ENCODE measurements at places on chromosomes 16 and 17. TPM values are rescaled to one million over a fixed set of nuclear protein-coding genes. Genes with fewer than 3 reads are reported as not detected.

Gene DRC7
- total RNA-seq = under 0.01 TPM

Gene PKMYT1
- 0.26 TPM for total RNA-seq

Gene IKZF3
- total RNA-seq = not detected

Gene AP1G1
- 45.7 TPM for total RNA-seq

Gene ITGAE
- total RNA-seq = 15.9 TPM

Gene PLLP
- total RNA-seq = not detected

Gene MRPL27
- 43.4 TPM for total RNA-seq

Gene PRRT2
- total RNA-seq = 2.1 TPM

GRCh38 chr17:4744999-4745969 lies 5.6 kb upstream of the CXCL16 start:
- no peak overlapping the region for H3K4me3 ChIP-seq
- DNase-seq = no peak
- H3K27ac ChIP-seq = no peak overlapping the region
- H3K27me3 ChIP-seq = peaks cover 23% of the 10 kb centered on the region

DNA sequence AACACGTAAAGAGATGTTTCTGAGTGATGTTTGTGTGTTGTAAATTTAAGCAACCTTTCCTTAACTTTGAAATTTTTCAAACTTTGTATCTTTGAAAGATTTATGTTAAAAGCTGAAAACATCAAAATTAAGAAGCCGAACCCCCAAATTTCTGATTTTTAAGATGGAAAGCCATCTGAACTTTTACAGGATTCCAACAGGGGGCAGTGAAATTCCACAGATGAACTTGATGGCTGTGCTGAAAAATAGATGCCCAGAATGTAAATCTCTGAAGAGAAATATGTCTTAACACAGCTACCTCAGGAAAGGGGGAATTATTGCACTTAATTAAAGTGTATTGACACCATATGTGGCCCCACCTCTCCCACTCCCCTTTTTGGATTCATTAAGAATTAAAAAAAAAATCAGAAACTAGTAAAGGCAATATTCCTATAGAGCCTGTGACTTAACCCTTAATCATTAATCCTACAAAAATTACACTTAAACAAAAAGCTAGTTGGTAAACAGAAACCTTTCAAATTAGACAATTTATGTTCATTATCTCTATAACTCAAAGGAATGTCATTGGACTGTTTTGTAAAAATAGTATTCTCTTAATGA lies 597.9 kb downstream of the KCNJ2 start:
- DNase-seq = peak; percentile 33
- no peaks in the 10 kb centered on the region for H3K4me1 ChIP-seq
- H3K27ac ChIP-seq = no peak overlapping the region
- no peak overlapping the region for H3K4me3 ChIP-seq
- no peaks in the 10 kb centered on the region for H3K36me3 ChIP-seq
- no peaks in the 10 kb centered on the region for H3K27me3 ChIP-seq

- no peaks in the 10 kb centered on the region for H3K27me3 ChIP-seq
- no peak for DNase-seq
- H3K4me1 ChIP-seq = no peaks in the 10 kb centered on the region
- H3K4me3 ChIP-seq = no peak overlapping the region
These were observed 378.9 kb upstream of the CA10 start for GRCh38 chr17:52537421-52537820.

- H3K4me1 ChIP-seq = no peaks in the 10 kb centered on the region
- H3K27me3 ChIP-seq = no peaks in the 10 kb centered on the region
- H3K36me3 ChIP-seq = no peaks in the 10 kb centered on the region
- H3K27ac ChIP-seq = no peak overlapping the region
- no peak overlapping the region for H3K4me3 ChIP-seq
These were observed 48.6 kb downstream of the FTO start for GRCh38 chr16:53752560-53752959.

- no peak overlapping the region for H3K27ac ChIP-seq
- peak; percentile 76 for DNase-seq
- H3K4me3 ChIP-seq = no peak overlapping the region
- H3K4me1 ChIP-seq = peaks cover 3% of the 10 kb centered on the region
- H3K27me3 ChIP-seq = no peaks in the 10 kb centered on the region
These were observed 54.2 kb upstream of the SEC14L1 start for GRCh38 chr17:77086433-77087010.

DNA sequence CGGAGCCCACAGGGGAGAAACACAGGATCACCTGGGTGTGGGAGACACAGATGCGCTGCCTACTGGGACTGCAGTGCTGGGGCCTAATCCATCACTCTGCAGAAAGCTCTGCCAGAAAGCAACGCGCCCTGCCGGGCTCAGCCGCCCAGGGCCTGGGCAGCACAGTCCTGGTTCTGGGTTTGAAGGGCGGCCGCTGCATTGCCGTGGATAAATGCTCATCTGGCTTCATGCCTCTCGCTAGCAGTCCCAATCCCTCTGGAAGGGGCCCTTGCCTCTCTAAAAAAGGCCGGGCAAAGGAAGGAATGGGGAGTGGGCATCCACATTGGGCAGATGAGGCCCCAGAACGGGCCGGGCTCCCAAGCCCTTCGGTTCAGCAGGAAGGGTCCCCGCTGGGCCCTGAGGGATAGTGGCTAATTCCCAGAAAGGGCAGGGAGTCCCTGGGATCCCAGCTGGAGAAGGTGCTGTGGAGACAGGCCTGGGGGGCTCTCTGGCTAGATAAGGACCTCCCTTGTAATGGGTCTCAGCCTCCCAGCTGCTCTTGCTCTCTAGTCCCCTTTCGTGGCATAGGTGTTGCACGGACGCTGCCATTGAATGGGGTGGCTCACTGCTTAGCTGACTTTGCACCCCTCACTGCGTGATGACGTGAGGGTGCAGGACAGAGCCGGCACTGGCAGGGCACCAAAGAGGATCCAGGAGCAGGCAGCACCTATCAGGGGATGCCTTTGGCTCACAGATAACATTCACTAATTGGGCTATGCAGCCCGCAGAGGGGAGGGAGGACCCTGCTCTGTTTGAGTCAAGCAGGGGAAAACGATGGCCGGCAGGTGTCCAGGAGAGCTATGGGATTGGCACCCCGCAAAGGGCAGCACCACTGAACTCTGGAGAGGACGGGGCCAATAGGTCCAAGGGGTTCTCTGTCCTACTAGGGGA lies 88.6 kb downstream of the PGS1 start:
- H3K4me3 ChIP-seq = no peak overlapping the region
- DNase-seq = no peak
- H3K36me3 ChIP-seq = no peaks in the 10 kb centered on the region
- no peaks in the 10 kb centered on the region for H3K4me1 ChIP-seq
- H3K27ac ChIP-seq = no peak overlapping the region

GRCh38 chr16:48350736-48351135 lies 34.5 kb downstream of the SIAH1 start:
- H3K27ac ChIP-seq = no peak overlapping the region
- peaks cover 15% of the 10 kb centered on the region for H3K36me3 ChIP-seq
- no peak for DNase-seq

GRCh38 chr16:2852003-2852730 lies 5.8 kb downstream of the PRSS22 start:
- H3K36me3 ChIP-seq = no peaks in the 10 kb centered on the region
- no peak overlapping the region for H3K4me3 ChIP-seq
- H3K4me1 ChIP-seq = no peaks in the 10 kb centered on the region
- H3K27ac ChIP-seq = no peak overlapping the region
- peaks cover 5% of the 10 kb centered on the region for H3K27me3 ChIP-seq

DNA sequence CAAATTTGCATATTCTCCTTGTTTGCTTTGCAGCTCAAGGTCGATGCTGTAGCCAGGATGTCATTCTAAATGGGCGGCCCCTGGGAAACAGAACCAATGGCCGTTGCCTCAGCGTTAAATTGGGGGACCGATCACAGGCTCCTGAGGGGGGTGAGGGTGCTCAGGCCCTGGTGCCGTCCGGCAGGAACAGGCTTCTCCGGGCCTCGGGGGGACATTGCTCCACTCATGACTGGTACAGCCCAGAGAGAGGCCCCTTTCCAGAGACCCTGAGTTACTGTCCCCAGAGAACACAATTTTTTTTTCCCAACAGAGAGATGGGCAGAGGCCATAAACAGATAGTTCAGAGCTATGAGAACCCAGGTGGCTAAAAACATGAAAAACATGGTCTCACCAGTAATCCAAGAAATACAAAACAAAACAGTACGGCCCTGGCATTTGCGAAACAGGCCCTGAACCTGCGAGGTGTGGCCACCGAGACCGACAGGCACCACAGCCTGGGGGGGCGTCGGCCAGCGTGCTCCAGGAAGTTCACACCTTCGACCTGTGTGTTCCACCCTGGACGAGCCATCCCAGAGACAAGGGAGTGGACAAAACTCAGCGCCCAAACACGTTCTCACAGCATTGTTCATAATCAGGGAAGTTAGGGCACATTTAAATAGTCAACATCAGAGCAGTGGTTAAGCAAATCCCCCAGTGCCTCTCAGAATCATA lies 82.8 kb downstream of the METRNL start:
- no peak for DNase-seq
- no peak overlapping the region for H3K4me3 ChIP-seq
- no peaks in the 10 kb centered on the region for H3K36me3 ChIP-seq
- H3K4me1 ChIP-seq = peaks cover 8% of the 10 kb centered on the region
- H3K27ac ChIP-seq = no peak overlapping the region

DNA sequence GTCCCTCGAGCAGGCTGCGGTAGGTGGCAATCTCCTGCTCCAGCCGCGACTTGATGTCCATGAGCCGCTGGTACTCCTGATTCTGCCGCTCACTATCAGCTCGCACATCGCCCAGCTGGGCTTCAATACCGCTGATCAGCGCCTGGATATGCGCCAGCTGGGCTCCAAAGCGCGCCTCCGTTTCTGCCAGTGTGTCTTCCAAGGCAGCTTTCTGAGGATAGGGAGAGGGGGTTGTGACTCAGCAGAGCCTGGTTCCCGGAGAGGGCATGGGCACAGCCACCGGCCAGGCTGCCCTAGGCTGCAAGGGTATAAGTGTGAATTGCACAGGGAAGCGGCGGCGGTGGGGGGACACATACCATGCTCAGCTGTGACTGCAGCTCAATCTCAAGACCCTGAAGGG lies 4.3 kb downstream of the KRT19 start:
- H3K4me1 ChIP-seq = peaks cover 11% of the 10 kb centered on the region
- H3K27ac ChIP-seq = no peak overlapping the region
- no peak for DNase-seq
- no peaks in the 10 kb centered on the region for H3K36me3 ChIP-seq
- no peak overlapping the region for H3K4me3 ChIP-seq

GRCh38 chr16:87968541-87968940 lies 17.3 kb downstream of the BANP start:
- H3K4me1 ChIP-seq = peaks cover 10% of the 10 kb centered on the region
- no peak overlapping the region for H3K4me3 ChIP-seq
- no peaks in the 10 kb centered on the region for H3K36me3 ChIP-seq
- peak overlapping the region; percentile 49 for H3K27ac ChIP-seq
- DNase-seq = peak; percentile 58

- peaks cover 8% of the 10 kb centered on the region for H3K36me3 ChIP-seq
- H3K27me3 ChIP-seq = no peaks in the 10 kb centered on the region
- peak overlapping the region; percentile 90 for H3K27ac ChIP-seq
- H3K4me1 ChIP-seq = peaks cover 23% of the 10 kb centered on the region
- H3K4me3 ChIP-seq = peak overlapping the region; percentile 96
These were observed 804 bp downstream of the ATP6V0C start for GRCh38 chr16:2514333-2515179.

DNA sequence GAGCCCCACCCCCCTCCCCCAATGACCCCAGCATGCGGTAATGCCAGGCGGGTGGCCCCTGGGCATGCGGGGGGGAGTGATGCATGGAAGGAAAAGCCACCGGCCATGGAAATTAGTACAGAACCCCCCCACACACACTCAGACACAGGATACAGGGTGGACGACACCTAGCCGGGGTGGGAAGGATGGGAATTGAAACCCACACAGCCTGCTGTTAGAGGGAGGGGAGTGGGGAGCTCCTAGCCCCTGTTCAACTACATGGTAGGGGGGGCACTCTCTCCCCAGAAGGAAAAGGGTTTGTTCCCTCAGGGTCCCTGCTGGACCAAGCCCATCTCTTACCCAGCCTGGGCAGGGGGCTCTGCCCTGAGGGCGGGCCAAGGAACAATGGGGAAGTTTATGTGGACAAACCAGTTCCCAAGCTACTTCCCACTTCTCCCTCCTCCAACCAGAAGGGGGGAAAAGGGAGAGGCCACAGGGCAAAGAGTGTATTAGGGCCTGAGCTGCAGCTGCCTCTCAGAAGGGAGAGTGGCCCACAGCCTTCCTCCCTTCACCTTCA lies 5.2 kb downstream of the TMUB2 start:
- no peak overlapping the region for H3K4me3 ChIP-seq
- peaks cover 9% of the 10 kb centered on the region for H3K4me1 ChIP-seq
- H3K27me3 ChIP-seq = no peaks in the 10 kb centered on the region
- no peak overlapping the region for H3K27ac ChIP-seq

GRCh38 chr17:21476867-21477266 lies 100.7 kb downstream of the KCNJ12 start:
- no peak for DNase-seq
- H3K27ac ChIP-seq = no peak overlapping the region
- H3K4me1 ChIP-seq = no peaks in the 10 kb centered on the region
- H3K4me3 ChIP-seq = no peak overlapping the region
- peaks cover 5% of the 10 kb centered on the region for H3K27me3 ChIP-seq

DNA sequence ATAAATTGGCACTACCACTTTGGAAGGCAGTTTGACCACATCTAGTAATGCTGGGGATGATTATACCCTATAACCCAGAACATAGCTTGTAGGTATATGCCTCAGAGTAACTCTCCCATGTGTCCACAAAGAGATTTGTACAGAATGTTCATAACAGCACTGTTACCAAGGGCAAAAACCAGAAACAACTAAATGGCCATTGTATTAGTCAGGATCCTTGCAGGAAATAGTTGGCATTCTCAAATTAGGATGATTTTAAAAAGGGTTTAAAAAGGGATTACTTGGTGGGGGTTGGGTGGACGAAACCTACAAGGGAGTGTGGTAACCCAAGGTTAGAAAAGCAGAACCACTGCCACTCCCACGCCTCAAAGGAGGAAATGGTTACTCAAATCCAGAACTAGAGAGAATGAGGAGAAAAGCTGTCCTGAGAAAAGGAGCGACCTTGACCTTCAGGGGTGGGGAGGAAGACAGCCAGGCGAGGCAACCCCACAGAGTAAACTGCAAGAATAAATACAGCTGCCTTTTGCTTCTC lies 2.1 kb downstream of the CPPED1 start:
- peak overlapping the region; percentile 22 for H3K4me3 ChIP-seq
- peaks cover 8% of the 10 kb centered on the region for H3K4me1 ChIP-seq
- no peaks in the 10 kb centered on the region for H3K27me3 ChIP-seq

DNA sequence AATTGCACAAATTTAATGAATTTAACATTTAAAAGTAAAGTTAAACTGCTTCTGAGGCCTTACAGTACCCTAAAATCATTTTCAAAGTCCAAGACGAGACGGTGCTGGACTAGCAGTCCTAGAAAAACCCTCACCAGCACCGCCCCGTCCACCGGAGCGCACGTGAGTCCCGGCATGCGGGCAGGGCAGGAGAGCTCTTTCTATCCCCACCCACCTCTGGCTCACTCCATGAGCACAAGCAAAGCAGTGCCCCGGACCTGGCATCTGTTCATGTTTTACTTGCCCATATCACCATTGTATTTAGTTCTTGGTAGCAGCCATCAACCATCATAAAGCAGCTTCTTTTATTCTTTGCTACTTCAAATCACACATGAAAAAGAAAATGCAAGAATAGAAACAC lies 41.7 kb downstream of the ANKRD11 start:
- H3K36me3 ChIP-seq = no peaks in the 10 kb centered on the region
- no peaks in the 10 kb centered on the region for H3K27me3 ChIP-seq
- H3K4me1 ChIP-seq = peaks cover 25% of the 10 kb centered on the region
- H3K4me3 ChIP-seq = no peak overlapping the region
- no peak overlapping the region for H3K27ac ChIP-seq

All from fibroblast of lung (primary cell).